Foreskin keratinocyte (primary cell): ENCODE measurements at places on chromosomes 3 and 15. TPM values are rescaled to one million over a fixed set of nuclear protein-coding genes. Genes with fewer than 3 reads are reported as not detected.

ZMYND10 gene
- total RNA-seq, result 0.44 and 0.46 TPM in 2 replicates

DNASE1L3 gene
- total RNA-seq, result not detected in 2 replicates

MYO5A gene
- 42.9 and 51.4 TPM in 2 replicates for total RNA-seq

IL17RE gene
- total RNA-seq, result 11.4 and 12.8 TPM in 2 replicates

AP2M1 gene
- 290 and 295 TPM in 2 replicates for total RNA-seq

PHLDB2 gene
- 93.8 and 110 TPM in 2 replicates for total RNA-seq

ROBO2 gene
- total RNA-seq, result 0.75 and 0.88 TPM in 2 replicates

AHSG gene
- 0.21 TPM in 1 of 2 replicates, not detected in the other for total RNA-seq

INSYN1 gene
- total RNA-seq, result 0.24 and 0.35 TPM in 2 replicates

STARD5 gene
- total RNA-seq, result 20.6 and 20.8 TPM in 2 replicates

CLSTN2 gene
- total RNA-seq, result 0.14 and 0.27 TPM in 2 replicates

CLDN11 gene
- total RNA-seq, result 4.8 and 22.6 TPM in 2 replicates

PLA2G4D gene
- total RNA-seq, result 0.07 and 0.14 TPM in 2 replicates

LRRK1 gene
- 13.5 and 13.7 TPM in 2 replicates for total RNA-seq

NANOGP8 gene
- not detected in 2 replicates for total RNA-seq

PLOD2 gene
- total RNA-seq, result 13.5 and 22.9 TPM in 2 replicates

XRN1 gene
- total RNA-seq, result 16.6 and 17.9 TPM in 2 replicates

OIP5 gene
- 13.0 and 15.8 TPM in 2 replicates for total RNA-seq

SAMD7 gene
- total RNA-seq, result not detected in 2 replicates
